ENCODE measurements at places on chromosomes 5 and 9.

DNA sequence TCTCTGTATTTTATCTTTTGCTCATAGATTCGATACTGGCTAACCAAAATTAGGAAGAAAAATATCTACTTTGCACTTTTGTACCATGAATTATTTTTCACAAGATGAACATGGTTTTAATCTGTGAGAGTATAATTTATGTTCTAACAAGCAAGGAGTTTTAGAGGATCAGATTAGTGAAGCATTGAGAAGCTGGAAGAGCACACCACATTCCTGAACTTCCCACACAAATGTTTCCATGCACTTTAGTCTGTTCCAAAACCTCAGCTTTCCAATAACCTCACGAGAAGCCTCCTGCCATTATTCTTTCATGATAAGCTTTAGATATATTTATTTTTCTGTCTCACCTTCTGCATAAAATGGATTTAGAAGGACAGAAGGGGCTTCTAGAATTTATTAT is 98.7 kb upstream of the MPDZ start:
- DNase-seq: peak; percentile 61

GRCh38 chr5:94908889-94909480 is 290.5 kb downstream of the SLF1 start:
- DNase-seq: no peak

DNA sequence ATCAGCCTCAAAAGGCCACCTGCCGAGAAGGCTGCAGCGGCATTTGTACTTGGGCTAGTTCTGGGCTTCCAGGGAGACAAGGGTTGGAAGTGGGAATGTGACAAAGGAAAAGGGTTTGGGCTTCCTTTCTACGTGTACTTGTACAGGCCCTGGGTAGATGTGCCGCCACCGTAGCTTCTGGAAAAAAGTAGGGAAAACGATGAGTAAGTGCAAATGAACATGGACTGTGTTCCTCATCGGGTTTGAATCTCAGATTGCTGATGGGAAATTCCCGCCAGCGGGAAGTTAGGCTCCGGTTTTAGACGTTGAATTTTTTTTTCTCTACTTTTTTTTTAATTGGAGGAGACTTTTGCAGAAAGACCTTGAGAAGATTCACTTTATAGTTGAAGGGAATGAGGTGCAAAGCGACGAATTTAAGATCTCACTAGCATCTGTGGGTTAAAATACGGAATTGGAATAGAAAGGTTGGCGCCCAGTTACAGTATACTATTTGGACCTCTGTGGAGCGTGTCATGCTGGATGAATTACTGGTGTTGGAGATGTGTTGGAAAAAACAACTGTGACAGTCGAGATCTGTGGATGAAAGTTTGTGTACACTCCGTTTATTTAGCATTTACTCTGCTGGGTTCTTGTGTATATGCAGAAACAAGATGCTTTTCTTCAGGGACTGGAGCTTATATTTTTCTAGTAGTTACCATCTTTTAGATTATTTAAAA is 1.2 kb downstream of the G3BP1 start:
- peak; percentile 33 for DNase-seq

GRCh38 chr9:135297456-135298075 is 182.0 kb upstream of the PPP1R26 start:
- no peak for DNase-seq
